ENCODE measurements at places on chromosomes 11 and 22. TPM values are rescaled to one million over a fixed set of nuclear protein-coding genes. Genes with fewer than 3 reads are reported as not detected.
A peak's percentile ranks its signal among the peaks of the same experiment; 100 is the strongest.

DNA sequence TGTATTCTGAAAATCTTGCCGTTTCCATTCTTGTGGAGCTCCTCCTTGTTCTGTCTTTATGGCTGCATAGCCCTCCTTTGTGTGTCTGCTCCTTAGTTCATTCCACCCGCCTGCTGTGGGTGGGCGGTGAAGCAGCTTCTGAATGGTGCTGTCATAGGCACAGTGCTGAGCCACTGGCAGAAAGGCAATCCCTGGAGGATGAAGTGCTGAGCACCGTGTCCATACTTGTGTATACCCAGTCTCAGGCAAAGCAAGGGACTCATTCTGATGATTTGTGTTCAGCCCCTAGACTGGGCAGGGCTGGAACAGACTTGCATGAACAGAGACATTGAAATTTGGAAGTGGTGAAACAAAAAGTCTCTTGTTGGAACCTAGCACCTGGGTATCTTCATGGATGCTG, 134.9 kb downstream of the MYO18B start:
- DNase-seq = no peak

GRCh38 chr11:64718084-64718779, 4.8 kb downstream of the NRXN2 start:
- DNase-seq = no peak

DNA sequence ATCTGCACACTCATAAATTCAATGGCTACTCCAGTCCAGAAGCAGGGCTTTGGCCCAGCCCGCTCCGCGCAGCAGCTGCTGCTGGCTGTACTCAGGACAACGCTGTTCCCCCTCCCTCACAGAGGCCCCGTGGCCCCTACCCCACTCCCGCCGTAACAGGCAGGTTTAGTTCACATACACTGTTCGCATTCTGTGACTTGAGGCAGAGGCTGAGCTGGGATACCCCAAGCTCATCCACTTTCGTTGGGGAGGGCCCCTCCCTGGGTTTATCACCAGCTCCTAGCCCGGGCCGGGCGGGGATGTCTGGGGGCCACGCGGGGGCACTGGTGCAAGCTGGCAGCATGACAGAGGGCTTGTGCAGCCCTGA, 52.4 kb downstream of the SYT13 start:
- no peak for DNase-seq

- no peak for DNase-seq
These were observed at the start of gene ACTN3 for GRCh38 chr11:66546368-66546965. TSS of gene ACTN3 (plus strand) at chr11:66546903. CDS start at chr11:66546938, 35 bp downstream.

DNA sequence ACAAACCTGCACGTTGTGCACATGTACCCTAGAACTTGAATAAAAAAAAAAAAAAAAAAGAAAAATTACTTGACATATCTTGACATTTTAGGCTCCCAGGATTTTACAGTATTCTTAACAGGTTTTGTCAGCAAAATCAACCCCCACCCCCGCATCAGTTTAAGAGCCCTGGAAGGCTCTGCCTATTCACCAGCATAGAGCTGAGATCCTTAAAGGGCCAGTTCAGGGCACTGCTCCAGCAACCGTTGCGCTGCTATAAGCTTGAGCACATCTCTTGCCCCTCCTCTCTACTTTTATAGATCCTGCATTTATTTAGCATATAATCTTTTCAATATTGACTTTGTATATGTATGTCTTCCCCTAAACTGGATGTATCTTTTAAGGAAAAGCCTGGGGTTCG, 697 bp upstream of the PAFAH1B2 start:
- DNase-seq = peak; percentile 7

GRCh38 chr11:120775986-120776951, 247.6 kb upstream of the TBCEL start:
- no peak for DNase-seq

GRCh38 chr11:134882141-134882540, 470.1 kb upstream of the B3GAT1 start:
- DNase-seq = no peak

DNA sequence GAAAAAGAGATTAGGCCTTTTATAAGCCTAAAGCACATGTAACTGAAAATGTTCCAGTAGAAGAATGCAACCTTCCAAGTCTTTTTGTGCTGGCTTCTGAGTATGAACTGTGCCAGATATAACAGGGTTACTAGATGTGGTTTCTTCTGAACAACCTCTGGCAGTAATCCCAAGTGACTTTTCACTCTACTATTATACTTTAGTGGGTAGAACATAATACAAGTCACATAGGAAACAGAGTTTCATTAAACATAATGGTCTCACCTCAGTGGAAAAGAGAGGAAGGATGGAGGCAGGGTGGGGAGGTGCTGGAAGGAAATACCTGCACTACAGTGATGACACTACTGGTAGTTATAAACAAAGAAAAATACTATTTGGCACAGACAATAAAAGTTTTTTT, 81.3 kb downstream of the PHF21A start:
- DNase-seq = no peak

DNA sequence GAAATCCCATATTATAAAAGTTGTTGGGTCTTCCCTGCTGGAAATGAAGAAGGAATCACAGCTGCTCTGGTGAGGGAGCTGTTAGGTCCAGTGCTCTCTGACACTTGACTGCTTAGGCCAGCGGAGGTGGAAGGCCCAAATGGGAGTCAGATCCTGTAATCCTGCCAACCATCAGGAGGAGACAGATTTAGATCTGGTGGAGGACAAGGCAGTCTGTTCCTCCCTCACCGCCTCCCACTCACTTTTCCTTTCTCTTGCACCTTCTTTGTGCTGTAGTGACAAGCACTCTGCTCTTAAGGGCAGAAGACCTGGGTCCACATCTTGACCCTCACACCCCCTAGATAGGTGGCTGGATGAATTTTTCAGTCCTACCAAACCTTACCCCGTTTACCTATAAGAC, 59.7 kb upstream of the CHST1 start:
- no peak for DNase-seq

DNA sequence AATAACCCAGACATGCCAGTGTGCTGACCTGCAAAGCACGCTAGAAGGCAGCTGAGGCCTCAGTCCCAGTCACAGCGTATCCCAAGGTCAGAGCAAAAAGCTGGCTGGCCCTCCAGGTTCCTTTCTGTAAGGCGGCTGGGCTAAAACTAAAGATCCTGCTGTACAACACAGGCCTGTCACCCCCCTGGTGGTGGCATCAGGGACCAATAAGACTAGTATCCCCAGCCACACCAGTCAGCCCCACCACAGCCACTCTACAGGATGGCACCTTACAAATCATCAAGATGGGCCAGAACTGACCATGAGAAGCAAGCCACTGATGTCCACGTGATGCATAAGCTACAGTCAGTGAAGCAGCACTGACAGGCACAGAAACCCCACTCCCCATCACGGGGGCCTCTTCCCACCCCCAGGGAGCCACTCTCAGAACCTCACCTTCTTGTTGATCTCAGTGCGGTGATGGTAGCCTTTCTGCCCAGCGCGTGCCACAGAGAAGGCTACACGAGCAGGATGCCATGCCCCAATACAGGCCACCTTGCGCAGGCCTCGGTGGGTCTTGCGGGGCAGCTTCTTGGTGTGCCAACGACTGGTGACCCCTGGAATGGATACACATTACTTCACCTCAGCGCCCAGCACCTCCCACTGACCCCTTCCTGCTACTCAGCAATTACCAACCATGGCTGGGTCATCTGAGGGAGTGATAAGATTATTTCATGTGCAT, 5.0 kb downstream of the RPL3 start:
- no peak for DNase-seq

DNA sequence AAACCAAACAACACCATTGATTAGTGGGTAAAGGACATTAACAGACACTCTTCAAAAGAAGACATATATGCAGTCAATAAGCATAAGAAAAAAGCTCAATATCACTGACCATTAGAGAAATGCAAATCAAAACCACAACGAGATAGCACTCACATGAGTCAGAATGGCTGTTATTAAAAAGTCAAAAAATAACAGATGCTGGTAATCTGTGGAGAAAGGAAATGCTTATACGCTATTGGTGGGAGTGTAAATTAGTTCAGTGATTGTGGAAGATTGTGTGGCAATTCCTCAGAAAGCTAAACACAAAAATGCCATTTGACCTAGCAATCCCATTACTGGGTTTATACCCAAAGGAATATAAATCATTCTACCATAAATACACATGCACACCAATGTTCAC, 182.6 kb downstream of the TRPC6 start:
- DNase-seq = no peak

DNA sequence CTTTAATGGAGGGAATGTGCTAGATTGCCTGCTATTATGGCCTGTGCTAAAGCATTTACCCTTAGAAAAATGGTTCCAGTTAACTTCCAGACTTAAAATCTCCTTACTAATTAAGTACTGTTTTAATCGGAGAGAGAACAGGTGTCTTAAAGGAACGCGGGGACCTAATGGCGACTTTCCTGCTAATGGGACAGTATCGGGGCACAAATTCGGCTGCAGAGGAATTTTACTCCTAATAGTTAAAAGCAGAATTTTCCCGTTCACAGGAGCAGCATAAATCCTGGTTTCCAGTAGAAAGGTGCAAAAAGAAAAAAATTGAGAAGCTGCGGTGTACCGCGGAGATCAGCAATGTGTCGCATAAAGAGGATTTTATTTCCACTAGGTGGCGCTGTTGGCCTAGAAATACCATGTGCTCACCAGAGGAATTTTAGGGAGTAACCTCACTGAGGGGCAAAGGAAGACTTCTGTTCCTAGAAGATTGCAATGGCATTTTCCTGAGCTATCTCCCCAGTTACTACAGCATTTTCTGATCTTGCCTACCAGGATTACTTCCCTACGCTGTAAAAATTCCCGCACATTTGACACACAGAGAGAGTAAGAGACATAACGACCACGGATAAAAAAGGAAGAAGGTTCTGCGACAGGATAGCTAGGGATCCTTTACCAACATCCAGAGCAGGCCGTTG, 44.5 kb downstream of the ZNF280B start:
- peak; percentile 33 for DNase-seq

DNA sequence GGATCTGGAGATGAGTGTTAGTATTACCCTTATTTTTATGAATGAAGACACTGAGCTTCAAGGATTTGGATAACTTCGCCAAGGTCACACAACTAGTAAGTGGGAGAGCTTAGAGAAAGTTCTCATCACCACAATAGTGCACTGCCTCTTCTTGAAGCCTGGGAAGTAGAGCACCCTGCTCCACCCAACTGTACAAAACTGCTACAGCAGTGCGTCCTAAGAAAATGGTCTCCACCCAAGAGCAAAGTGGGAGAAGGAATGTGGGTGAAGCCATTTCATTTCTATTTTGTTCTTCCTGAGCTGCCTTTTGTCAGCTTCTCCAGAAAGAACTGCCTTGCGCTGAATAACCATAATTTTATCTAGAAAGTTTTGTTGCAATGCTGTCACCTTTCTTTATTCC, 403.9 kb upstream of the FAT3 start:
- no peak for DNase-seq

GRCh38 chr11:115085461-115086210, 407.3 kb downstream of the NXPE2 start:
- no peak for DNase-seq

GRCh38 chr11:3781423-3781822, 15.9 kb downstream of the NUP98 start:
- no peak for DNase-seq

DNA sequence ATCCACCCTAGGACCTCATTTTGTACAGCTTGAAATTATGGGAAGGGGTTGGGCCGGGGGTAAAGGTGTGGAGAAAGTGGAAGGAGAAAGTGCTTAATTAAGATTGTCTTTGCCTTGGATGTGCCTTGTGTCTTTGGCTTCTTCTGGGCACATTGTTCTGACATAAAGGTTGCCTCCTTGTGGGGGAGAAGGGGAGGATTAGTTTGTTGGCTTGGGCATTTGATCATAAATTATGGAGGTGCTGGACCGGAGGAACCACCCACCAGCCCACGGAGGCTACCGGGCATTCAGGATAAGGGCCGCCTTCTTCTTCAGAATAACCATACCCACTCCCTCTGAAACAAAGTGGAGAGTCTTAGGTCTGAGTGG, 1.3 kb downstream of the PAFAH1B2 start:
- DNase-seq = peak; percentile 14

DNA sequence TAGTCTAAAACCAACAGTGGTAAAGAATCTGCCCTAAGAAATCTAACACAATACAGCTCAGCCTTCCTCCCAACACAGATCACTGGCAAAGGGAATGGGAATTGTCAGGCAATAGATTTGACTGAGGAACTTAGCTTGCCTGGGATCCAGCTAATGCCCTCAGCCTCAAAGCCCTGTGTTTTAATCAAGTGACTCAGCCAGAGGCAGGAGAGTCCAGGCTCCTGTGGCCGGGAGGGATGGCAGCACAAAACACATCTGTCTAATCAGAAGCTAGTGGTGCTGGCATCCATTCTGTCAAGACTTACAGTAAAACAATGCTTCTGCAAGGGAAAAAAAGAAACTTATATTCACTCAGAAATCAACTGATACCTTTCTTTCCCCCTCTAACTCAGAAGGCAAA, 5.6 kb downstream of the SYTL2 start:
- DNase-seq = no peak

CCDC73 gene
- not detected for total RNA-seq

PLA2G3 gene
- total RNA-seq = not detected

OR8D1 gene
- total RNA-seq = not detected

VPREB3 gene
- not detected for total RNA-seq

PTPN5 gene
- 0.34 TPM for total RNA-seq

ANO5 gene
- 0.58 TPM for total RNA-seq

C11orf86 gene
- not detected for total RNA-seq

EIF3F gene
- 293 TPM for total RNA-seq

All from glomerular endothelial cell (primary cell).